Transverse colon (tissue), 4 donors: ENCODE measurements at places on chromosomes 6 and 20.

DNA sequence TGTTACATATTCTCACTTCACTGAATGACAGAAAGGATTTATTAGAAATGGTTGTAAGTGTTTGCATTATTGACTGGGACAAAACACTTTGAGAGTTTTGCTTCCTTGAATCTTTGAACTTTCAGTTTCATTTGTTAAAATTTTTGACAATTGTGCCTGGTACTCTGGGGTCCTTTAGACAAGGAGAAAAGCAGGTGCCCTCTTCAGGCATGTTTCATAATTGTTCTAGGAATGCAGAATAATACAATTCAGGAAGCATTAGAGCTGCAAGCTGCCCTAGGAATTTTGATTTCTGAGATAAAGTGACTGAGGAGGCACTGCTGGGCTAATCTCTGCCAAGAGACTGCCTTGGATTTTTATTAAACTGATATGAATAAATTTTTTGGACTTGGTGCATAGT is 49.7 kb downstream of the TOP1 start:
- H3K4me1 ChIP-seq: peaks cover 22% of the 10 kb centered on the region
- H3K4me3 ChIP-seq: no peak overlapping the region
- no peaks in the 10 kb centered on the region for H3K27me3 ChIP-seq
- peaks cover 16% of the 10 kb centered on the region for H3K36me3 ChIP-seq
- H3K27ac ChIP-seq: peak overlapping the region; percentile 8

GRCh38 chr6:18269253-18269652 is 4.9 kb upstream of the DEK start:
- H3K27ac ChIP-seq: no peak overlapping the region
- no peaks in the 10 kb centered on the region for H3K36me3 ChIP-seq
- H3K4me1 ChIP-seq: peaks cover 8% of the 10 kb centered on the region
- peaks cover 3% of the 10 kb centered on the region for H3K27me3 ChIP-seq
- DNase-seq: no peak
- H3K4me3 ChIP-seq: no peak overlapping the region

GRCh38 chr20:6657904-6658303 is 109.6 kb upstream of the BMP2 start:
- no peaks in the 10 kb centered on the region for H3K36me3 ChIP-seq
- no peak overlapping the region for H3K4me3 ChIP-seq
- H3K27me3 ChIP-seq: no peaks in the 10 kb centered on the region
- H3K4me1 ChIP-seq: peaks cover 41% of the 10 kb centered on the region
- no peak for DNase-seq

DNA sequence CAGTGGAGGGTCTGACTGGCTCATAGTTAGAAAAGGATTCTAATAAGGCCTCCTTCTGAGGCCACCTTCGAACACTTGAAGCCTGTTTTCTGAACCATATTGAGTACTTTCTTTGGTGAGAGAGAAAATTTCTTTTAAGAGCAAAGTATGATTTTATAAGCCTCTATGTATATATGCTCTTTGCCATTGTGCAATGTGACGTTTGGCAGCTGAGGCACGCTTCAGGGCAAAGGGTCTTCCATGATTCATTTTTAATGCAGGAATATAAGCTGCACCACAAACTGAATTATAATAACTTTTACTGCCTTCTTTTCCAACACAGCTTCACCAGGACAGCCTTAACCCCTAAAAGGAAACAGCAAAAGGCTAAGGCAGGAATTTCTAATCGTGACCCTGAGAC is 154.4 kb downstream of the TTLL2 start:
- no peak overlapping the region for H3K4me3 ChIP-seq
- H3K27me3 ChIP-seq: no peaks in the 10 kb centered on the region
- H3K4me1 ChIP-seq: no peaks in the 10 kb centered on the region
- H3K27ac ChIP-seq: no peak overlapping the region
- H3K36me3 ChIP-seq: no peaks in the 10 kb centered on the region
- DNase-seq: no peak

DNA sequence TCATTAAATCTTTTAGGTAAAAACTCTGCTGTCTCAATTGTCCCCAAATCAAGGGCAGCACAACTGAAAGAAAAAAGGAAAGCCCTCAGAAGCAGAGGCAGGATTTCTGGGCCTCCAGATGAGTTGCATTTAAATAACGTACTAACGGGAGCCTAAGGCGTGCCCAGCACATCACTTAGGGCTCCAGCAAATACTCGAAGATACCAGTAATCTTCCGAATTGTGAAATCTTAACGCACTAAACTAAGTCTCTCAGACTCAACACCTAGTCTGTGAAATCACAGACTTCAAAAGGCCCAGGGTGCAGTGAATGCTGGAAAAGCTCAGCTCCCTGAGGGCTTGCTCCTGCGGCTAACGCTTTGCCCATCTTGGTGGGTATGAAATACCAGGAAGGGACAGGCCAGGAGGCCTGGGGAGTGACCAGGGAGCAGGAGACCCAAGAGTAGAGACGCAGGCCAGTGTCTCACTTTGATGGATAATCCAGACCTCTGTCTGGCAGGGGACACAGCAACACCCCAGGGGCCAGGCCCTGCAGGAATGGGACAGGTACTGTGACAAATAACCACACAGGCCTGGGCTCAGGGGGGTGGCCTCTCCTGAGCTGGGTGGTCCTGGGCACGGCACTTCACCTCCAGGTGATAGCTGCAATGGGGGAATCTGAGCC is 36.4 kb downstream of the RRBP1 start:
- no peaks in the 10 kb centered on the region for H3K36me3 ChIP-seq
- DNase-seq: no peak
- H3K4me1 ChIP-seq: peaks cover 70% of the 10 kb centered on the region
- peak overlapping the region; percentile 40 for H3K27ac ChIP-seq

- DNase-seq: no peak
- no peaks in the 10 kb centered on the region for H3K36me3 ChIP-seq
- no peaks in the 10 kb centered on the region for H3K27me3 ChIP-seq
- no peaks in the 10 kb centered on the region for H3K4me1 ChIP-seq
- H3K4me3 ChIP-seq: no peak overlapping the region
Observed at GRCh38 chr6:128892079-128892478, 9.1 kb downstream of the LAMA2 start.

DNA sequence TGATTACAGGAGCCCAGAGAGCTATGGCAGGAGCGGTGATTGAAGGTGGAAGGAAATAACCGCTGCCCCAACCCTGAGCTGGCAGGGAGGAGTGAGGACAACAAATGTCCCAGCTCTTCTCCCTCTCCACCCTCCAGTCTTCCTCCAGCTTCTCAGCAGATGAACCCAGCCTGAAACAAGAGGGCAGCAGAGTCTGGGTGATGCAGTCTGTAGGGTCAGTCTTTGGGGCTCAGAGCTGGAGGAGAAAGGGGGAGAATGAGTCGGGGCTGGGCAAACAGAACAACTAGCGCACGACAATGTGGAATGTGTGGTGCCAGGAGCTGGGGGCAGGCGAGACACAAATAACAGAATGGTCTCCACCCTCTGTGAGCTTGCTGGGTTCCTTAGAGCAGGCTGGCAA is 4.5 kb upstream of the GUCA1A start:
- no peak overlapping the region for H3K4me3 ChIP-seq
- no peak for DNase-seq
- no peaks in the 10 kb centered on the region for H3K4me1 ChIP-seq
- H3K36me3 ChIP-seq: no peaks in the 10 kb centered on the region
- no peak overlapping the region for H3K27ac ChIP-seq
